HL-60 (cell line): ENCODE measurements at places on chromosomes 3 and 15.

DNA sequence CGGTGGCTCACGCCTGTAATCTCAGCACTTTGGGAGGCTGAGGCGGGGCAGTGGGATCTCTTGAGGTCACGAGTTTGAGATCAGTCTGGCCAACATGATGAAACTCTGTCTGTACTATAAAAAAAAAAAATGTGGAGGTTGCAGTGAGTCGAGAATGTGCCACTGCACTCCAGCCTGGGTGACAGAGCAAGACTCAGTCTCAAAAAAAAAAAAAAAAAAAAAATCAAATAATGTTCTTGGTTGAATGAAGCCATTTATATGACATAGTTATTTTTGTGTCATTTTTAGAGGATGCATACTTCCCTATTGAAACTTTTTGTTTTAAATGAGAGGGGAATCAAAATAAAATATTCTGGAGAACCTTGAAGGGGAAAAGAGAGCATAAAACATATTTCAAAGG lies 3.1 kb downstream of the HMCES start:
- no peak for DNase-seq

- no peak for DNase-seq
These were observed 104.2 kb upstream of the THRB start for GRCh38 chr3:24598695-24599470.

GRCh38 chr3:121997372-121997771 lies 24.7 kb downstream of the ILDR1 start:
- DNase-seq = no peak

DNA sequence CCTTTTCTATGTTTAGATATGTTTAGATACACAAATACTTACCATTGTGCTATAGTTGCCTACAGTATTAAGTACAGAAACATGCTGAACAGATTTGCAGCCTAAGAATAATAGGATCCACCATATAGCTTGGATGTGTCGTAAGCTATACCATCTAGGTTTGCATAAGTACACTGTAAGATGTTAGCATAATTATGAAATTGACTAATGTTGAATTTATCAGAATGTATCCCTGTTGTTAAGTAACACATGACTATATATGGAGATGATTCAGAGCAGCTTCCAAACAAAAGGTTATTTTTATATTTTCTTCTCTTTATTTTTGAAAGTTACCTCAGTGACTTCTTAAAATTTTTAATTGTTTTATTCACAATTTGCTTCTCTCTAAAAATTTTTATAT lies 2.4 kb downstream of the SLC28A2 start:
- peak; percentile 23 for DNase-seq

- DNase-seq = no peak
These were observed 5.6 kb upstream of the CCR9 start for GRCh38 chr3:45880725-45881077.

GRCh38 chr15:89628301-89628700 lies 27.0 kb downstream of the KIF7 start:
- DNase-seq = no peak

DNA sequence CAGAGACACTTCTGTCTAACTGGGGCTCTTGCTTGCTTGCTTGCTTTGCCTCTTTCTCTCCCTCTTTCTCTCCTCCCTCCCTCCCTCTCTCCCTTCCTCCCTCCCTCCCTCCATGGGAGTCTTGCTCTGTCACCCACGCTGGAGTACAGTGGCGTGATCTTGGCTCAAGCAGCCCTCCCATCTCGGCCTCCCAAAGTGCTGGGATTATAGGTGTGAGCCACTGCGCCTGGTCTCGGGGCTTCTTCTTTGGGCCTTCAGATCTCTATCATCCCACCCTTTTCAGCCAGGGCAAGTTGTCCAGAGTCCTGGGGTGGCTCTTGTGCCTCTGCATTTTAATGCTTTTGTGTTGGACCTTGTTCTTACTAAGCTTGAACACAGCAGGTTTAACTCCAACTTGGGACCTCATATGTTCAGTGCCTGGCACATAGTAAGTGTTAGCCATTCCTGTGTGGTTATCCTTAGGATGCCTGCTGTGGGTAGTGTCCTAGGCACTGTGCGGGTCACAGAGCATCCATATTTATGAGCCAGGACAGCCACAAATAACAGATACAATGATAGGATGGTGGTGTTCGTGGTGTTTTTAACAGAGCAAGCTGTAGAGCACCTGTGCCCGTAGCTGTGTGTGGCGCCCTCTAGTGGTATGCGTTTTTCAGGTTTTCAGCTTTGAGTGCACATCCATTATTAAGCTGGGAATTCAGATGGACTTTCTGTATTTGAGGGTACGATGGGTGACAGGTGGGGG lies 75.1 kb downstream of the CCK start:
- DNase-seq = peak; percentile 4

DNA sequence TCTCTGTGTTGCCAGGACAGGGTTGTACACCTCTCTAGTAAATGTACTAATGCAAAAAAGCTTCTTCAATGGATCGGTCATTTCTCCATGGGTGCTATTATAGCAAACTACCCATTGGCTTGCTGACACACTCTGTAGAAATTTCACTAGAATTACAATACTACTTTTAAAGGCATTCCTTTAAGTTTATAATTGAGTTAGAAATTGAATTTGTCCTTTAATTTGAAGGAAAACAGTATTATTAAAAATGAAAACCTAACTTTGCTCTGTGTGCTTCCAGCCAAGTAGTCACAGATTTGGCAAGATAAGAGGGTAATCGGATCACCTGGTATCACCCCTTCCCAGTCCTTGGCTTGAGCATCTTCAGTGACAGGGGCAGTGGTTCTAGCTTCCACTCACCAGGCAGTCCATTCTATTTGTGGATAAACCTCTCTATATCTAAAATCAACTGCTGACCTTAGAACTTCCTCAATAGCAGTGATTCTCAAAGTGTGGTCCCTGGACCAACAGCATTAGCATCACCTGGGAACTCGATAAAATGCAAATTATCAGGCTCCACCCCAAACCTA lies 93.2 kb downstream of the GHSR start:
- DNase-seq = no peak

DNA sequence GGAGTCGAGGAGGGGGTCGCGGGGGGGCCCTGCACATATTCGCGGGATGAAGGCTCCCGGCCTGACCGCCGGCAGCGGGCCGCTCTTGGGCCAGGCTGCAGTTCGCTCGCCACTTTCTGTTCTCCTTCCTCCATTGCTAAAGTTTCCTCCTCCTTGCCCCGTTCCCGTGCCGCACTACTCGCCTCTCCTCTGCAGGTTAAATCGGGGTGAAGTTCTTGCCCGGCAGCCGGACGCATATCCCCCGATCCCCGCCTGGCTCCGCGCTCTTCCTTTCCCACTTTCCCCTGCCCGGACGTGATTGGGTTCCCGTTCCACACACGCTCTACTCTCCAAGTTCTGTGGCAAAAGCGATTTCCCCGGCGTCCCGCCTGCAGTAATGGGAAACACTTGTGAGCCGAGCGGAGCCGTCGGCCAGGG lies 556 bp downstream of the CRYBG3 start:
- no peak for DNase-seq

DNA sequence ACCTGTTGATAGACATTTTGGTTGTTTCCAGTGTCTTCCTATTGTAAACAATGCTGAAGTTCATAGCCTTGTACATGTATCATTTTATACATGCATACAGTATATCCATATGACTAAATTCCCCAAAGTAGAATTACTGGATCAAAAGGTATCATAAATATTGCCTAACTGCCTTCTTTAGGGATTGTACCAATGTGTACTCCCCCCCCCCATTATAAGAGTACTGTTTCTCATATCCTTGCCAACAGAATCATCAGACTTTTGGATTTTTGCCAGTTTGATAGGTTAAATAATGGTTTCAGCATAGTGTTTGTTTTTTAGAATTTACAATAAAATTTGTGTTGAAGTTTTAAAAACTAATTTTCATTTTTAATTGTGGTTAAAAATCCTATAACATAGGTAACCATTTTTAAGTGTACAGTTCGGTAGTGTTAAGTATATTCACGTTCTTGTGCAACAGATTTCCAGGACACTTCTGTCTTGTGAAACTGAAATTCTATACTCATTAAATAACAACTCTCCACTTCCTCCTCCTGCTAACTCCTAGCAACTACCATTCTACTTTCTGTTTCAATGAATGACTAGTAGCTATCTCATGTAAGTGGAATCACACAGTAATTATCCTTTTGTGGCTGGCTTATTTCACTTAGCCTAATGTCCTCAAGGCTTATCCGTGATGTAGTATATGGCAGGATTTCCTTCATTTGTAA lies 30.8 kb upstream of the MAP3K13 start:
- peak; percentile 48 for DNase-seq

DNA sequence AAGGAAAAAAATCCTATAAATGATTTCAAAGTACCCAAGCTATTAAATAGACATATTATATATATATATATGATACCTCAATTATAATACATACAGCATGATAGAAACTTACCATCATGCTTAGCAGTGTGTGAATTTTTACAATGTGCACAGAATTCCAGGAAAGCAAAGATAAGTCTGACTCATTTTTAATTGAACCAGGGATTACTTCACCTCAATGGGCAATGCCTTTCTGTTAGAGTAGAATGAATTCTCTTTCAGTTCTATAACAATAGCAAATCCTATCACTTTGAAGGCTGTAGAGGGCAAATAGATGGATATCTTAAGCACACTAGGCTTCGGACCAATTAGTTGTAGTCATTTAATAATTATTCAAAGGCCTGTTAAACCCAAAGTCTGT lies 54.8 kb upstream of the P3H2 start:
- no peak for DNase-seq

- DNase-seq = no peak
These were observed 253.5 kb downstream of the CDIN1 start for GRCh38 chr15:36832774-36833463.

DNA sequence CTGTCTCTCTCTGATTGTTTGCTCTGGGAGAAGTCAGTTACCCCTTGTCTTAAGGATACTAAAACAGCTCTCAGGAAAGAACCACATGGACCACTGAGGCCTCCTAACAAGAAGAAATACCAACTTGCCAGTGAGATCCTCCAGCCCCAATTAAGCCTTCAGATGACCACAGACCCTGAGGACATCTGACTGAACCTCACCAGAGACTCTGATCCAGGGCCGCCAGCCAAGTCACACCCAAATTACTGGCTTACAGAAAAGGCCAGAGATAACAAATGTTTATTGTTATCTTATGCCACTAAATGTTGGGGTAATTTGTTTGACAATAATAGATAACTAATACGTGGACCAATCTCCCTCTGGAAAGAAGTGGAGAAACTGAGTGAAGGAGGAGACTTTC lies 40.2 kb downstream of the SLC12A8 start:
- DNase-seq = no peak

GRCh38 chr3:171428321-171428787 lies 31.9 kb downstream of the TNIK start:
- no peak for DNase-seq

- DNase-seq = no peak
These were observed 18.8 kb downstream of the SETD5 start for GRCh38 chr3:9416139-9416780.

DNA sequence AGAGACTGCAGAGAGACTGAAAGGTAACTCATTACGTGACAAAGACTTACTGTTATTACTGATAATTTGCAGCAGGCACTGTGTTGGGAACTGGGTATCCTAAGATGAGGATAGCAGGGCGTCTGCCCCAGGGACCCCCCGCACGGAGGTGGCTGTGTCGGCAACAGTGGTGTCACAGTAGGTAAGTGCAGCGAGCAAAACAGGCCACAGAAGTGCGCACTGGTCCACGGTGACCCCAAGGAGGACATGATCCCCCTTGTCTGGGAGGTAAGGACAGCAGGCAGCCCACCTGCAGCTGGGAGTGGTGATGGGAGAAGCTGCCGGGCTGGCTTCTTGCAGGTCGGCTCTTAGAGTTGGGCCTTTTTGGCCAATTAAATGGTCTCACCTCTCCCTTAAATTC lies 82.9 kb downstream of the FAM43A start:
- DNase-seq = no peak

DNA sequence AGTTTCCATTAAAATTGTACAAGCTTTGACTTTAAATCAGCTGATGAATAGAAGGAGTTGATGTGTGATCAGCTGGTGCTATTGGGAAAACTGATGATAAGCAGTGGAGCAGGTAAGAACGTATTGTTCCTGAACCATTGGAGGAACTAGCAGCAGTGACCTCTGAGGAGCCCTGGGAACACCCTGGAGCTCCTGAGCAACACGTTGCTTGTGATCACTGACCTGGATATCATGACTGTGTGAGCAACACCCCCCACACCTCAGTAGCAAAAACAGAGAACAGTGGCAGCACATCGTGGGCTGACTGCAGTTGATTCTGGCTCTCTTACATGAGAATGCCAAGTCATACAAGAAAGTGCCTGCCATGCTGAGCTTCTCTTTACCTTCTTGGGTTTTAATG lies 72.9 kb downstream of the BLM start:
- DNase-seq = no peak

DNA sequence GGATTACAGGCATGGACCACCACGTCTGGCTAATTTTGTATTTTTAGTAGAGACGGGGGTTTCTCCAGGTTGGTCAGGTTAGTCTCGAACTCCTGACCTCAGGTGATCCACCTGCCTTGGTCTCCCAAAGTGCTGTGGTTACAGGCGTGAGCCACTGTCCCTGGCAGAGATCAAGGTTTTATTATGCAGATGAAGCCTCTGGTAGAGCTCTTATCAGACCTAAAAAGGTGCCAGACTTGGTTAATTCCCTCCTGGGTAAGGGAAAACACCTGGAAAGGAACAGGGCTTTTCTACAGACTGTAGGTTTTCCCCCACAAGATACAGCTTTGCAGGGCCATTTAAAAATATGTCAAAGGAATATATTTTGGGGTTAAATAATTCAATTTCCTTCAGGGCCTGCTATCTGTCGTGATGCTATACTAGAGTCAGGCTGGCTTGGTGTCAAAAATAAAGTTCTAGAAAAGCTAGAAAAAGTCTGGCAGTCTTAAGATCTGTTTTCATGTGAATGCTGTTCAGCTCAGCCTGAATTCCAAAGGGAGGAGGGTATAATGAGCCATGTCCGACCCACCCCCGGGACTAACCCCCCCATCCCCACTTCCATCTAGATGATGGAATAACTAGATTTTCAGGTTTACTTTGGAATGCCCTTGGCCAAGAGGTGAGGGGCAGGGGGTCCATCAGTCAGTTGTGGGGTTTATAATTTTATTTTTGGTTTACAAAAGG lies 1.9 kb upstream of the BLOC1S6 start:
- DNase-seq = no peak

DNA sequence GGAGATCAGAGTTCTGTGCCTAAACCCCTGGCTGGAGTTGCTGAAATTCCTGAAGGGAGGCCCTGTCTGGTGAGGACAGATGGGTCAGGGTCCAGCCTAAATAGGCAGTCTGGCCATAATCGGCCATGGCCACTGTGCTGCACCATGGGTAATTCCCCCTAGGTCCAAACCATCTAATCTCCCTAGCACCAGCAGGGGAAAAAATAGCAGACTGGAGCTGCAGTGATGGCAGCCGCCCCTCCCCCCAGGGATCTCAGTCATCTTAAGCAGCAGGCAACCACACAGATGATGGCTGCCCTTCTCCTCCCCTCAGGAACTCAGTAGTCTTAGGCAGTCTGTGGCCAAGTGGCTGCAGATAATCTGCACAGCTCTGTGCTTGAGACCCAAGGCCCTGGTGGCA lies 68.4 kb upstream of the CD96 start:
- DNase-seq = no peak

- no peak for DNase-seq
These were observed 123.6 kb upstream of the BHLHE40 start for GRCh38 chr3:4855676-4856075.

- DNase-seq = no peak
These were observed 103.1 kb downstream of the DGKG start for GRCh38 chr3:186258968-186259367.
